ENCODE measurements at places on chromosomes 2 and 18.

GRCh38 chr2:26245231-26245732 lies 543 bp downstream of the HADHB start:
- DNase-seq: peak; percentile 66

GRCh38 chr2:2747797-2748301 lies 416.8 kb upstream of the MYT1L start:
- DNase-seq: no peak

DNA sequence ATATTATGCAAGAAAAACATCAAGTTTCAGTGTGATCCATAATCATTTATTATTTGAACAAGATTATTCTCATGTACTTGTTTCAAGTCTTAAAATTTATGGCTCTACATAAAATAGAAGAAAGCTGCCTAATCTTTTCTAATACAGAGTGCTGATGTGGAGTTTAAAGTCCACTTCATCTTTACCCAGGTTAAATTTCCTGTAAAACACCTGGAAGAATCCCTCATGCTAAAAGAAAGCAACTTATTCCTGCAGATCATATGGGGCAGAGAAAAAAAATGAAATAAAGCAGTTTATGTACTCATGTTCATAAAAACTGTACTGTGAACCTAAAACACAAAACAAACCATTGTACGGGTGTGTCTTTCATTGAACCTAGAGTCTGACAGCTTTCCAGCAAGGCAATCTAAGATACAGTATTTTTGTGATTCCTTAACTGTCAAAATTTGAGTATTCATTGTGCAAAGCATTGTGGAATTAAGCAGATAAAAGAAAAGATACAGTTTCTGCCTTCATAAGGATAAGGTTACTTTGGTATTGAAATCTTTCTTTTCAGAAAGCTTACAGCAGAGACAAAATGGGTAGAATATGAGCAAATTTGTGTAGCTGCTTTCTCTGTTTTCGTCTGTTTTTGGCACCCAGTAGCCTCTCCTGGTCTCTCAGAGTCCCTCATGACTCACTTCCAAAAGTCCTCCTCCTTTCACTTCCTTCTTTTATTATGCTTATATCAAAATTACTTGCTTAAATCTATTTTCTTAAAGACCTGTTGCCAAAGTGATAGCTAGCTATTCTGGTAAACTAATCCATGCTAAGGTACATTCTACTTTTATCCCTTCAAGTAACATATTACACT lies 26.9 kb upstream of the GLS start:
- no peak for DNase-seq

GRCh38 chr2:160583813-160584537 lies 90.4 kb upstream of the RBMS1 start:
- no peak for DNase-seq

DNA sequence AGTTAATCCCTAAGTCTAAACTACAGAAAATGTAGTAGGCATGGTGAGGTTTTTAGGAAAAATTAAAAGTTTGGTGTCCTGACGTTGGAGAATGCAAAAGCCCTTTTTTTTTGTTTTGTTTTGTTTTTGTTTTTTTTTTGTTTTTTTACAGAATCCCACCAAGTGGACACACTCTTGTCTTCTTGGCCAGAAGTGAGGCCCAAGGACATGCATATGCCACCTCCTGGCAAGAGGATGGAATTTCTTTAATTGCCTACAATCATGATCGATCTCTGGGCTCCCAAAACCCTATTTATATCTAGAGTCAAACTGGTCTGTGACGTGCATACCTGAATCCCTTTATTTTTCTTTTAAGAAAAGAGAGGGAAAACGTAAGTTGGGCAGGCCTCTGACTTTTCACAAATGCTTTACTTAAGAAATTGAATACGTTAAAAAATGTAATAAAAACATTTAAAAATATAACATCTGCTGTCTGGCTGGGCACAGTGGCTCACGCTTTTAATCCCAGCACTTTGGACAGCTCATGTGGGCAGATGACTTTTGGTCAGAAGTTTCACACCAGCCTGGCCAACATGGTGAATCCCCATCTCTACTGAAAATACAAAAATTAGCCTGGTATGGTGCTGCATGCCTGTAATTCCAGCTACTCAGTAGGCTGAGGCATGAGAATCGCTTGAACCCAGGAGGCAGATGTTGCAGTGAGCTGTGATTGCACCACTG lies 502.7 kb downstream of the CBLN2 start:
- DNase-seq: no peak

DNA sequence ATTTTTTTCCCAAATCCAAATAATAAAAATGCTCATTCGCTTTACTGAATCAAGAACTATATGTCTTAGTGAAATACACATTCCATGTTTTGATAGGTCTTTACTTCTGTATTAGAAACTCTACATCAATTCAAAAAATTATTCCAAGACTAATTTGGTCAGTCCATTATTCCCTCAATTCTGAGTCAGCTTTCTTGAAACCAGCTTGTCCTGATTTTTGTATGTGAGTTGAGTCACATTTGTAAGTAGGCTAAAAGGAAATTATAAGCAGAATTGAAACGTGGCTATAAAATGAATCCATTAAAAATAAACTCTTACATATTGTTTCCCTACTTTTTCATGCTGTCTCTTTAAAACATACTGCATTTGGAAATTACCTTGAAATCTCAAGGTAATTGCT lies 113.0 kb downstream of the DNER start:
- DNase-seq: no peak

Measured in stimulated activated CD8-positive, alpha-beta memory T cell treated with anti-CD3 and anti-CD28 coated beads, Interleukin-4, amount 100 ng/mL, for 48 hours (primary cell).